Right renal cortex interstitium (tissue), 3 donors: ENCODE measurements at places on chromosomes 12 and 14.

GRCh38 chr12:23707270-23707669 lies 242.2 kb downstream of the SOX5 start:
- no peak for DNase-seq

GRCh38 chr14:68607081-68607866 lies 185.6 kb downstream of the ZFP36L1 start:
- DNase-seq = no peak

- DNase-seq = no peak
Measured at GRCh38 chr12:97194546-97194945, 268.1 kb upstream of the RMST start.

DNA sequence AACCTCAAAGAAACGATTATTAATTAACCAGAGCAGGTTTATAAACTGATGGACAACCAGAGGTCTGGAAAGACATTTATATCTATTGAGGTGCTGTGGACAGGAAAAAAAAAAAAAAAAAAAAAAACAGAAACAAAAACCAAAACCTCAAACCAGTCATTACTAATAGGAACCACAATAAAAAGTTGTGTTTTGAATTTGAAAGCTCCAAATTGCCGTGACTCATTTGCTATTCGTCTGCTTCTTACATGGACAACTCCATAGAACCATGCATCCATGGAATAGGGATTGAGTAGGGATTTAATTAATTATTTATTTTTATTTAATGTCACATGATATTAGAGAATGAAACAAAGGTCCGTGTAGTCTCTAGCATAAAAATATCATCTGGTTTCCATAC lies 134.1 kb upstream of the SSTR1 start:
- DNase-seq = no peak

- DNase-seq = no peak
Measured at GRCh38 chr14:70168406-70168805, 20.3 kb downstream of the SLC8A3 start.

- DNase-seq = no peak
Measured at GRCh38 chr12:26971963-26972362, 33.7 kb downstream of the FGFR1OP2 start.
